T-helper 17 cell (primary cell): ENCODE measurements at places on chromosomes 1 and 21.

- H3K27ac ChIP-seq = no peak overlapping the region
- no peaks in the 10 kb centered on the region for H3K36me3 ChIP-seq
- peaks cover 6% of the 10 kb centered on the region for H3K4me1 ChIP-seq
- no peak overlapping the region for H3K4me3 ChIP-seq
- H3K27me3 ChIP-seq = peaks cover 29% of the 10 kb centered on the region
Observed at GRCh38 chr1:1419813-1420653, 1.0 kb downstream of the ANKRD65 start.

GRCh38 chr1:3067301-3067670, 1.7 kb upstream of the PRDM16 start:
- no peak overlapping the region for H3K4me3 ChIP-seq
- H3K27ac ChIP-seq = no peak overlapping the region
- DNase-seq = no peak
- peaks cover 11% of the 10 kb centered on the region for H3K27me3 ChIP-seq

- no peak overlapping the region for H3K4me3 ChIP-seq
- H3K36me3 ChIP-seq = no peaks in the 10 kb centered on the region
- H3K27me3 ChIP-seq = peaks cover 52% of the 10 kb centered on the region
- H3K4me1 ChIP-seq = no peaks in the 10 kb centered on the region
Observed at GRCh38 chr1:64356636-64357256, 113.2 kb upstream of the CACHD1 start.

GRCh38 chr1:225603538-225604354, 49.2 kb downstream of the ENAH start:
- DNase-seq = no peak
- no peaks in the 10 kb centered on the region for H3K27me3 ChIP-seq
- peaks cover 2% of the 10 kb centered on the region for H3K36me3 ChIP-seq
- H3K4me3 ChIP-seq = no peak overlapping the region
- H3K27ac ChIP-seq = no peak overlapping the region

GRCh38 chr1:219277304-219278105, 103.8 kb downstream of the LYPLAL1 start:
- H3K27me3 ChIP-seq = no peaks in the 10 kb centered on the region
- no peaks in the 10 kb centered on the region for H3K4me1 ChIP-seq
- H3K36me3 ChIP-seq = no peaks in the 10 kb centered on the region
- H3K27ac ChIP-seq = no peak overlapping the region

DNA sequence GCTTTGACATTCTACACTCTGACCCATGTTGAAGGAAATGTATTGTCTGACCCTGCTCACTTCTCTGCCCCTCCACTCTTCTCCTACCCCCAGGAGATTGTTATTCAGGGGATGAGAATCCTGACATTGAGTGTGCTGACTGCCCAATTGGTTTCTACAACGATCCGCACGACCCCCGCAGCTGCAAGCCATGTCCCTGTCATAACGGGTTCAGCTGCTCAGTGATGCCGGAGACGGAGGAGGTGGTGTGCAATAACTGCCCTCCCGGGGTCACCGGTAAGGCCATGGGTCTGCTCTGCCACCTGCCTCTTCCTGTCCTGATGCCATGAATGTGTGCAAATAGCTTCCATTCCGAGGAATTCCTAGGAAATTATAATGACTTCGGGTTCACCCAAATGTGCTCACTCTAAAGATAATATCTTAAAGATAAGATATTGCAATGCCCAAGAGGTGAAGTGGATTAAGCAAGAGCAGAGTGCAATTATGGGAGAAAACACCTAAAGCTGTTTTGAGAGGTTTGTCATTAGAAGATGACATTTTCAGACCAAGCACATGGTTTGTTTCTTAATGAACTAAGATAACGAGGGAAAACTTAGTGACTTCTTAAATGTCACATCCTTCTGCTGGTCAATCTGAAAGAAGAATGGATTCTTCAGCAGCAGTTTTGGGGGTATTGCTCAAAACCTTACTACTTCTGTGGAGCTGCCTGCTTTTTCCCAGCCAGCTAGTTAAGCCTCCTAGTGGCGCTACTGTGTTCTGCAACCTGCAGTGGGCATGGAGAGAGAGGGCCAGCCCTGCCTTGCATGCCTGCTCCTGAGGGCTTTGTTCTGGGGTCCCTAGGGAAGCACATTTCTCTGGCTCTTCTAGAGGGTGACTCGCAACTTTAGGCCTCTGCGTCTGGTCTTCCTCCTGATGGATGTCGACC, 41.6 kb downstream of the LAMC2 start:
- H3K27me3 ChIP-seq = peaks cover 14% of the 10 kb centered on the region
- H3K4me3 ChIP-seq = no peak overlapping the region
- no peak for DNase-seq
- H3K4me1 ChIP-seq = peaks cover 4% of the 10 kb centered on the region

GRCh38 chr1:20896826-20897225, 109.7 kb upstream of the HP1BP3 start:
- no peak overlapping the region for H3K4me3 ChIP-seq
- no peaks in the 10 kb centered on the region for H3K36me3 ChIP-seq
- no peaks in the 10 kb centered on the region for H3K27me3 ChIP-seq
- DNase-seq = no peak
- H3K4me1 ChIP-seq = no peaks in the 10 kb centered on the region

- H3K36me3 ChIP-seq = peaks cover 2% of the 10 kb centered on the region
- no peak for DNase-seq
- H3K4me1 ChIP-seq = peaks cover 60% of the 10 kb centered on the region
- H3K27ac ChIP-seq = peak overlapping the region; percentile 88
Observed at GRCh38 chr1:19420606-19421005, 64.7 kb downstream of the CAPZB start.

DNA sequence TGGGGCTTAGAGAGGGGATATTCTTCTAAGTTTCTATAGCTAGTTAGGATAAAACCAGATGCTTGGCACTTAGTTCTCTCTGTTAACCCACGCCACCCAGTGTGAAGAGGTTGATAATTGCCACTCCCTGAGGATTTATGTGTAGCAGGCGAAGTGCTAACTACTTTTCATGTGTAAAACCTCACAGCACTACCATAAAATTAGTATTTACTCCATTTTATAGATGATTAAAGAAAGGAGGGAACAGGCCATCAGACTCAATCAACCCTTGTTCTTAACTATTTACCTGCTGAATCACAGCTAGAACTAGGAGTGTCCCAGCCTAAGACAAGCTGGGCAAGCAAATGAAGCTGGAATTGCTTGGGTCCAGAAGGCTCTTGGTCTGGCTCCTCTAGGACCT, 8.9 kb downstream of the LIN28A start:
- DNase-seq = no peak
- no peaks in the 10 kb centered on the region for H3K4me1 ChIP-seq
- peaks cover 21% of the 10 kb centered on the region for H3K27me3 ChIP-seq
- no peak overlapping the region for H3K4me3 ChIP-seq
